Right lobe of liver (tissue), 6 donors: ENCODE measurements at places on chromosomes 16 and 17.
A peak's percentile ranks its signal among the peaks of the same experiment; 100 is the strongest.

DNA sequence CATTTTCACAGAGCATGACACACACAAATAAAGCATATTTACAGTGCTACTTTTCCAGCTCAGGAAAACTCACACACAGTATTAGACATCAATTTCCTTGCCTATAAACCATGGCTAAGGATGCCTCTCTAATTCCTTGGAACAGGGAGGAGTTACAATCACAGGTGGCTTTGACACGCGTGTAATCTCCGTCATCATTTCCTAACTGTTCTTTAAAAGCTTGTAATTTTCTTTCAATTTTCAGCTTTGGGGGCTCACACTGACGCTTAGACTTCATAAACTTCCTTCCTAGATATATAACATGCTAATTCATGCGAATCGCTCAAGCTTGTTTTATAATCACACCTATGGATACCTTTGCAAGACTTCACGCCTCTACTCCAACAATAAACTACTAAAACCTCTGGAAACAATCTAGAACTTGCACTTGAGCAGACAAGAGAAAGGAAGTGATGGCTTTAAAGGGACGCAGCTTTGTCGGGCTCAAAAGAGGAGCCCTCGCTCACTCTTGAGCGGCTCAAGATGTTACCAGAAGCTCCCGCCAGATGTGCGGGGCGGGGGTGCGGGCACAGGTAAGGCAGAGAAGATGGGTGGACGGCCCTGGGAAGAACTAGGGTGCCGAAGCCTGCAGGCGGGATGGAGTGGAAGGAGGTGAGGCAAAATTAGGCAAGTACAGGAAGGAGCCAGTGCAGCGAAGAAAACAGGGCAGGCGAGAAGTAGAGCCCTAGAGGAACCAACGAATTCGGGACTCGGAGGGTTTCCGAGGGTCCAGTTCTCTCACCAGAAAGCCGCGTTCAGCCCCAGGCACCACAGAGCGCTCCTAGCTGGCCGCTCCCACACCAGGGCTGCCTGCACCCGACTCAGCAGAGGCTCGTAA is 631 bp downstream of the RETREG3 start:
- no peak for DNase-seq

- DNase-seq = no peak
Observed at GRCh38 chr16:907361-907760, 63.4 kb downstream of the LMF1 start.

- peak; percentile 34 for DNase-seq
Observed at GRCh38 chr16:56998861-56999260, 9.5 kb downstream of the NLRC5 start.

DNA sequence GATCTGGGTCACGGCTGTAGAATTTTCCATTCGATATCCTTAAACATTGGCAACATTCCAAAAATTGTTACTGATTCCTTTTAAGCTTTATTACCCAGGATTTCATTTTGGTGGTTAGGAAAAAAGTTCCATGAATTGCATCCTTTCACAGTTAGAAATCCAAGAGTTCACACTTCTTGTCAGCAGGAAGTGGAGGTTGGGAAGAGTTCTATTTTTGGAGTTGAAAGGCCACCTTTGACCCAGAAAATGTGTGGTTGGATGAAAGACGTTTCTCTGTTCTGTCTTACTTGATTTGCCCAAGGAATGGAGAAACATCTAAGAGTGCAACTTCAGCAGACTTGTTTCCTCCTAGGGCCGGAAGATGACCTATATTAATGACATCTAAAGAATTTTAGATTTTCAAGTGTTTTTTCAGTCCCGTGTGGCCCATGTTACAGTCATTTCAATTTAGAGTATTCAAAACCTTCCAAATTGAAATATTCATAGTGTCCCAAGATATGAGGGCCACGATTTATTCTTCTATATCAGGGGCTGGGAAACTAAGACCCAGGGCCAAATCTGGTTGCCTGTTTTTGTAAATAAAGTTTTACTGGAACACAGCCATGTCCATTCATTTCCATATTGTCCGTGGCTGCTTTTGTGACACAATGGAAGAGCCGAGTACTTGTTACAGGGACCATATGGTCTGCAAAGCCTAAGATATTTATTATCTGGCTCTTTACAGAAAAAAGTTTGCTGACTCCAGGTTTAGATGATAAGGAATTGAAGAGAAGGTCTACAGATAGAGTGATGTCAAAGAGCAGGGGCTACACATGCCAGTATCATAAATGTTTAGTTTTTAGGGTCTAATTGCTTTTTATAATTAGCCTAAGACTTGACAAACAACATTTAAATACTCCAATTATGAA is 50.2 kb downstream of the CDK5R1 start:
- DNase-seq = no peak

GRCh38 chr17:75774991-75775668 is 9.5 kb upstream of the UNK start:
- no peak for DNase-seq

GRCh38 chr16:48555155-48555554 is 54.8 kb downstream of the N4BP1 start:
- no peak for DNase-seq

DNA sequence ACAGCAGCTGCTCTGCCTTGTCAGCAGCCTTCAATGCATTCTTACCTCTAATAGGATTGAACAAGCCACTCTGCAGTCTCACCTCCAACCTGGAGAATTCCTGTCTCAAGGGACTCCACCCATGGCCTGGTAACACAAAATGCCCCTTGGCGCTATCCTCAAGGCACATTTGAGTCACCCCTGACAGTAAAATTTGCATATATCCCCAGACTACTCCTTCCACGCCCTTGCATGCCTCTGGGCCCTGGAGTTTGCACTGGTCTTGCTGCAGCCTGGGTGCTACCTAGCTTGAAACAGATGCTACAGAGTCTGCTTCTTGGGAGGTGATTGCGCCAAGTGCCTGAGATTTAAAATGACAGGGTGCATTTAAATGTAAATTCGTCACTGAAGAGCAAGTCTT is 391.4 kb upstream of the MAF start:
- no peak for DNase-seq

DNA sequence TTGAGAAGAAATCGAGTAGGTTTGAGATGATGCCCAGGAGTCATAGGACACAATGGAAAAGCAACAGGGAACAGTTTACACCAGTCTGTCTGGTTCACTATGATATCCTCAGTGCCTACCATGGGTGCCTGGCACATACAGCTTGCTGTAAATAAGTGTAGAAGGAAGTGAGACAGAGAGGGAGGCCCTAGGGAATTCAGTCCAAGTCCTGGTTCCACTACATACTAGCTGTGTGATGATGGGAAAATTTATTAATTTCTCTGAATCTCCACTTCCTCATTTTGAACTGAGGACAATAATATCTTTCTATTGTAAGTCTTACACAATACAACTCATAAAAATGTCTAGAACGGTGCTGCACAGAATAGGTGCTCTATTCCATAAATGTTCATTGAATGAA is 53.3 kb upstream of the LYRM9 start:
- DNase-seq = no peak

DNA sequence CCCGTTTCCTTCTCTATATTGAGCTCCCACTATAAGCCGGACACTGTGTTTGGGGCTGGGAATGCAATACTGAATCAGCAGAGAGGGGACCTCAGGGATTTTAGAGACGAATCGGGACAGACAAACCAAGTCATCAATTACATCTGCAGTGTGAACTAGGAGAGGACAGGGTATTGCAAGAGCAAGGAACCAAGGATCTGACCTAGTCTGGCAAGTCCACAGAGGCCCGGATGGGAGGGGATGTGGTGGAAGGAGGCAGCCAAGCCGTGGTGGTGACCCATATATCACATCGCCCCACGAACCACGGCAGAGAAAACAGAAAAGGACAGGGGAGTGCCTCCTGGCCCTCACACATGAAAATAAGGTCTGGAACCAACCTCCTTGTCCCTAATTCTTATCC is 28.1 kb upstream of the NXPH3 start:
- DNase-seq = no peak

DNA sequence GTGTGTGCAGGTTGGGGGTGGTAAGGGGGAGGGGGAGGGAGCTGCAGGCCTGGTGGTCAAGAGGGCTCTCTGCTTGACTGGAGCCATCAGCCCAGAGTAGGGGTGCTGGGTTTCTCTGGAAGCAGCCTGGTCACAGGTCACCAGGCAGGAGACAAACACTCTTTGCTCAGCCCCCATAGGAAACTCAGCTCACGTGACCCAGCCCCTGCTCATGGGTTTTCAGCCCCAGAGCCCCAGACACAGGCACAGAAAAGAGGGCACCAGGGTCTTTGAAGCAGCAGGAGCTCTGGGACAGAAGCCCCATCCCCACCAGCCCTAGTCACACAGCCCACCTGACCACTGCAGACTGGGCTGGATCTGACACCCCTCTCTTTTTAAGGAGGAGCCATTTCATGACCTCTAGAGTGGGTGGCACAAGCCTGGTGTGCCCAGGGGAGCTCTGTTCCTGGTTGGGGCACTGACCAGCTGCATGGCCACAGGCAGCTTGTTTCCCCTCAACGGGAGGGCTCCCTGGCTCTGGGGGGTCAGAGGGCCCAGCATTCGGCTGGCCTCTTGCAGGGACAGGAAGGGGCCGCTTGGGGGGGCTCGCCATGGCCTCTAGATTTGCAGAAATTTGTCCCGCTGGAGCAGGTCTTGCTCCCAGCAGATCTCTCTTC is 13.8 kb upstream of the CD79B start:
- no peak for DNase-seq

GRCh38 chr17:41396996-41397660 is at the start of gene KRT31:
TSS of gene KRT31 (minus strand) at chr17:41397608. CDS start at chr17:41397539, 69 bp downstream.
- no peak for DNase-seq

DNA sequence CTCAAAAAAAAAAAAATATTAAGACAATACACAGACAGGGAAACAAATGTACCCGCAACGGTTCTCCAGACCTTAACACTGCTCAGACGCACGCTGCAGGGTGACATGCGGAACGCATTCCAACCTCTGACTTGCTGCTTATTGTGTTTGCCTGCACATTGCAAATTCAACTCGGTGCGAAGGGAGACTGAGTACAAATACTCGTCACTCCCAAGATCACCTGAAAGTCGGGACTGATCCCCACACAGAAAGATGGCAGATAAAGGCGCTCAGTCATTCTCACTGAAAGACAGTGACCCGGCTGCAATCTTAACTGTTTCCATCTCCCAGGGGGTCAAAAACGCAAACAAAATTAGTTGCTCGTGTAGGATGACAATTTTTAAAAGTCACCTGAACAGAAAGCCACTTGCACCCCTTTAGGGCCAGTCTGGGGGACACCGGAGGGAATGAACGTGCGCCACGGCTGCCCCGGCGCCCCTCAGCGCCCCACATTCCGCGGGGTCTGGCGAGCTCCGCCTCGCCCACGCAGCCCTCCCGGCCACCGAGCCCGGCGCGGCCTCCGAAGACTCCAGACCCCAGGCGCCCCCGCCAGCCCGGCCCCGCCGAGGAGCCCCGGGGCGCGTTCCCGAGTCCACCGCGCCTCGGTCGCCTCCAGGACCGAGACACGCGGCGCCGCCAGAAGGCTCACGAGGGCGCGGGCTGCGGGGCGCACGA is 589 bp downstream of the CLCN7 start:
- DNase-seq = no peak

DNA sequence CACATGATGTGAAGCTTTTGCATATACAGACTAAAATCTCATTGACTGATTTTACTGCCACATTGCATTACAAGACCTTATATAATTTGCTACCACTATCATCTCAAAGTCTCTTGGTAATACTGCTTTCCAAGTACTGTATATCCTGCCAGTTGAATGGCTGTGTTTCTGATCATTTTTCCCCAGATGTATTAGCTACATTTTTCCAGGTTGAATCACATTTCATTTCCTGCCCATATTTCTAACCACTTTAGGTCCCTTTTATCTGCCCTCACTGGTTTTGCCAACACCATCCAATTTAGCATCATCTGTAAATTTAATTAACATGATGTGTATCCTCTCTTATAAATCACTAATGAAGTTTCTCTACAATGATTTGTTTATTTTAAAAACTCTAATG is 365.7 kb upstream of the PMFBP1 start:
- DNase-seq = no peak
